ENCODE measurements at places on chromosomes 1 and 21.

- no peak for DNase-seq
Measured at GRCh38 chr1:59045636-59046035, 251.3 kb upstream of the FGGY start.

DNA sequence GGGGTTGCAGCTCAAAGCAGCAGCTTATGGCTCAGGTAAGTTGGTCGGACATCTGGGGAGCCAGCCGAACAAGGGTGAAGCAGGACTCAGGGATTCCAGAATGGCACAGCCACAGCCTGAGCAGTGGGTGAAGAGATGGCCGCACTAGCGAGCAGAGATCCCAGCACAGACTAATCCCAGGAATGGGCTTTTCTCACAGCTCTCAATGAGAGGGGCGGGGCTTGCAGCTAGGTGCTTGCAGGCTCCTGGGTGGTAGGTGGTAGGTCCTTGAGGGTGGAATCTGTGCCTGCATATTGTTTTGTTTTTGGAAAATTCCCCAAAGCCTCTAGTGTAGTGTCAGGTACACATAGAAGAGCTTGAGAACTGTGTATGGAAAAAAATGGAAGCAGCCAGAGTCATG lies 9.0 kb downstream of the KIAA0040 start:
- DNase-seq = no peak

GRCh38 chr1:244802041-244802440 lies 33.4 kb upstream of the COX20 start:
- DNase-seq = no peak

DNA sequence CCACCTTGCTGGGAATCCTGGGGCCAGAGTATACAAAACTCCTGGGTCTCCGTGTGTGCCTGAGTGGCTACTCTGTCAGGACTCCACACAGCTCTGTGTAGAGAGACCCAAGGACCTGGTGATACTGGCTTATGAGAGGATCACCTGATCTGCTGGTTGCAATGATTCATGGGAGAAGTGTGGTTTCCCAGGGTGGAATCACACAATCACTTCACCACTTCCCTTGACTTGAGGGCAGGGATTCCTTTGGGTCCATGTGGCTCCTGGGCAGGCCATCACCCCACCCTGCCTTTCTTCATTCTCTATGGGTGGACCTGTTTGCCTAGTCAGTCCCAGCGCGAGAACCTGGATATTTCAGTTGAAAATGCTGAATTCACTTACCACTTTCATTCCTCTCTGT lies 13.3 kb downstream of the PRSS38 start:
- no peak for DNase-seq

GRCh38 chr1:6130036-6130435 lies 50.1 kb downstream of the CHD5 start:
- no peak for DNase-seq

DNA sequence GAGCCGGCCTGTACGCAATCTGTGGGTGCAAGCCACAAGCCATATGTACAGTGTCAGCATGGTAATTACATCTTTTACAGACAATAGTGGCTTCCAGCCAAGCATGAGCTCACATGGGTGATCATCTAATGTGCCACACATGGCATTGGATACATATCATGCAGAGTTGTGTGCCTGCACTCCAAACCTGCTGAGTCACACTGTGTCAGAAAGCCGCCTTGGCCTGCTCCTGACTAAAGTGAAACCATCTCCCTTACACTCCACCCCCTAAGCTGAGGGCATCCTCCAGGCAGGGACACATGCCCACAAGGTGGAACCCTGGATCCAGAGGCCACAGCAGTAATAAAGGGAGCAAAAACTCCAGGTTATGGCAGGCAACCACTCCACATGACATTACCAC lies 72.5 kb downstream of the KCNT2 start:
- peak; percentile 65 for DNase-seq

GRCh38 chr1:223244366-223245103 lies 101.5 kb upstream of the TLR5 start:
- DNase-seq = peak; percentile 59

DNA sequence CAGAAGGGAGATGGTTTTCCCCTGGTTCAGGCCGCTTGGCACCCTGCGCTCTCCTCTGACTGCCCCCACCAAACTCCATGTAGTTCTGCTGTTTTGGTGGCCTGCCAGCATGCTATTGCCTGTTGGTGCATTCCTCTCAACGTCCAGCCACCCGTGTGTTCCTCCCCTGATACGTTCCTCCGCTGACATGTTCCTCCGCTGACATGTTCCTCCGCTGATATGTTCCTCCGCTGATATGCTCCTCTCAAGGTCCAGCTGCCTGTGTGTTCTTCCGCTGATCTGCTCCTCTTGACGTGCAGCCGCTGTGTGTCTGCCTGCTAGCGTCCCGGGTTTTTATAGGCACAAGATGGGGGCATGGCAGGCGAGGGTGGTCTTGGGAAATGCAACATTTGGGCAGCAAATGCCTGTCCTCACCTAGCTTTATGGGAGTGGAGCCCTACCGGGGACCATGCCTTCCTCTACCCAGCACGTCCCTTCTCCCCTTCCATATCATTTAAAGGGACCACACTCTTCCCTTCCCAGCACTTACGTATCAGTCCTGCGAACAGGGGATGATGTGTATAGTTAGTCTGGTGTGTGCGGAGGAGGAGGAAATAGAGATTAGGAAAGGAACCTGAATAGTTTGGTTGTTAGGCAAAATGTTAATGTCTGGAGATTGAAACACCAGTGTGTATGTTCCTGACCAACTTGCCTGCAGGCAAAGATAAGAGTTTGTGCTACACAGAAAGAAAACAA lies 40.6 kb upstream of the PLA2G5 start:
- DNase-seq = no peak

- DNase-seq = no peak
Measured at GRCh38 chr1:41983451-41983850, 64.7 kb upstream of the HIVEP3 start.

- no peak for DNase-seq
Measured at GRCh38 chr21:20617130-20617529, 381.1 kb upstream of the NCAM2 start.
